ENCODE measurements at places on chromosomes 1 and 21.

GRCh38 chr1:119679223-119679622, 31.2 kb upstream of the ZNF697 start:
- no peak for DNase-seq

GRCh38 chr21:37393030-37393429, 26.5 kb downstream of the DYRK1A start:
- no peak for DNase-seq

DNA sequence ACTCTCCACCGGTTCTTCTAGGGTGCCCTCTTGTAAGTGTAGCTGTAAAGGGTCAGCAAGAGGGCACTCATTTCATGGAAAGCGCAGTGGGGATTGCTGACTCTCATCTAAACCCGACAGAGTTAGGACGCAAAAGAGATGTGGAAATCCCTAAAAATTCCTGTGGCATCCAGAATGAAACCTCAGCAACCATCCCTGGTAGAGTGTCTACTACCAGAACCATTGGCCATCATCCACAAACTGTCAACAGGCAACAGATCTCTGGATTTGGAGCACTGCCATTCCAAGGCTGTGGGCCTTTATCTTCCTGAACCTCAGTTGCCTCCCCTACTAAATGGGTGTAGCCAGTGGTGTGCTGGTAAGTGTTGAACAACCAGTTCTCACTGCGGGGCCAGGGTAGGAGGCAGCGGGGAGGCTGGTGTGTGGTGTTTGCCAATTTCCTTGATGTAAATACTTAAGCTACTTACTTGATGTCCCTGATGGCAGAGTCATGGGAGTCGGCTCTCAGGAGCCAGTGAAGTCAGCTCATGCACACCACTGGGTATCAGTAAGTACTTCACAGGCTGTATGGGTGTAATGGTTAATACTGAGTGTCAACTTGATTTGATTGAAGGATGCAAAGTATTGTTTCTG, 195.8 kb downstream of the KAZN start:
- DNase-seq = no peak

- DNase-seq = peak; percentile 37
These were observed 1.6 kb downstream of the KCNE1 start for GRCh38 chr21:34510148-34511142.

GRCh38 chr1:64039390-64039926, 164.0 kb upstream of the UBE2U start:
- DNase-seq = no peak

DNA sequence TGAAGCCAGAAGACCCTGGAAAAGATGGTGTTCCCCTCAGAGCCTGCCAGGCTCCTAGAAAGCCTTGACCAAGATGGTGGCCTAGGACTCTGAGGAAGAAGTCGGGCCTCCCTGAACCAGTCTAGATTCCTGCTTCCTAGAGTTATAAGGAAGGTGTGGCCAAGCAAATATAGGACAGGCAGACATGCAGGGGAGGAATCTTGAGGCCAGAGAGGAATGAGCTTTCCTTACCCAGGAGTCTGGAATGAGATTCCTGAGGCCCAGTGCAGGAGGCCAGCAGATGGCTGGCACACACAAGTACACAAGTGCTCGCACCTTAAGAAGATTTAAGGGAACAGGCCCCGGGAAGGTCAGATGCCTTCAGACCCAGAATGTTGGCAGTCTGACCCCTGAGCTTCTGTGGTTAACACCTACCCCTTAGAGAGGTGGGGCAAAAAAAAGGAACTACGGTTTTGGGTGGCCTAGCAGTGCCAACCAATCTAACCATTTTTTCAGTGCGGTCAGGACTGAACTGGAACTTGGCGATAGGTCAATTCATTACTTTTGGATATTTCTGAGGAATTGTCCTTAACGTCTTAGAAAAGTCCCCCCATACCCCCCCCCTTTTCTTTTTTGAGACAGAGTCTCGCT, 73.3 kb downstream of the MDM4 start:
- DNase-seq = no peak

- DNase-seq = no peak
These were observed 264.3 kb downstream of the PTPRU start for GRCh38 chr1:29500651-29501050.

DNA sequence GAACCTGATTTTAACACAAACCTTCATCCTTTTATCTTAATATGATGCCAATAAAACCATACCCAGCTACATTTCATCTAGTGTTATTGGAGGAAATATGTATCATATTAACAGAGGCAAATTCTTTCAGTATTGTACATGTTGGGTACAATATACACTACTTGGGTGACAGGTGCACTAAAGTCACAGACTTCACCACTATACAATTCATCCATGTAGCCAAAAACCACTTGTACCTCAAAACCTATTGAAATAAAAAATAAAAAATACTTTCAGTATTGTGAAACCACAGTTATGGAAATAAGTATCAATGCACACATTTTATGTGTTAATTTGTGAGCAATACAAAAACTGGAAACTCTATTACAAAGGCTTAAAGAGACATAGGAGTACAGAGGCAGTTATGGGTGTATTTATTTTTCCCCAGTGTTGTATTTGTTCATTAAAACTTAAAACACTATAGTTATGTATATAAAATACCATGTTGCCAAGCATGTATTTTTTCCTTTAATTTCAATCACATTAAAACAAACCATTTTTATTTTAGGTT, 25.1 kb upstream of the GPR88 start:
- no peak for DNase-seq

DNA sequence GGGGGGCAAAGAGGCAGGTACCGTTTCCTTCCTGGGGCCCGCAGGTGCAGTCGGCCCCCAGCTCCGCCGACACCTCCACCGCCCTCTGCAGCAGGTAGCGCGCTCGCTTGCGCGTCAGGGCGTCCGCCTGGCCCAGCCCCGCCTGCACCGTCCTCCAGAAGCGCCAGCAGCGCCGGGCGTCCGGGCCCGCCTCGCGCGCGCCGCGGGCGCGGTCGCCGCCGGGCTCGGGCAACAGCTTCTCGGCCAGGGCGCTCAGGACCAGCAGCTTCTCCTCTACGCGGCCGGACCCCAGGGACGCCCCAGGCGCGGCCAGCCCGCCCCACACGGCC, 863 bp downstream of the TARBP1 start:
- DNase-seq = peak; percentile 53

- DNase-seq = no peak
These were observed 6.4 kb downstream of the MAP3K6 start for GRCh38 chr1:27360159-27361043.

- DNase-seq = no peak
These were observed 22.1 kb downstream of the PTPRF start for GRCh38 chr1:43552813-43553212.

DNA sequence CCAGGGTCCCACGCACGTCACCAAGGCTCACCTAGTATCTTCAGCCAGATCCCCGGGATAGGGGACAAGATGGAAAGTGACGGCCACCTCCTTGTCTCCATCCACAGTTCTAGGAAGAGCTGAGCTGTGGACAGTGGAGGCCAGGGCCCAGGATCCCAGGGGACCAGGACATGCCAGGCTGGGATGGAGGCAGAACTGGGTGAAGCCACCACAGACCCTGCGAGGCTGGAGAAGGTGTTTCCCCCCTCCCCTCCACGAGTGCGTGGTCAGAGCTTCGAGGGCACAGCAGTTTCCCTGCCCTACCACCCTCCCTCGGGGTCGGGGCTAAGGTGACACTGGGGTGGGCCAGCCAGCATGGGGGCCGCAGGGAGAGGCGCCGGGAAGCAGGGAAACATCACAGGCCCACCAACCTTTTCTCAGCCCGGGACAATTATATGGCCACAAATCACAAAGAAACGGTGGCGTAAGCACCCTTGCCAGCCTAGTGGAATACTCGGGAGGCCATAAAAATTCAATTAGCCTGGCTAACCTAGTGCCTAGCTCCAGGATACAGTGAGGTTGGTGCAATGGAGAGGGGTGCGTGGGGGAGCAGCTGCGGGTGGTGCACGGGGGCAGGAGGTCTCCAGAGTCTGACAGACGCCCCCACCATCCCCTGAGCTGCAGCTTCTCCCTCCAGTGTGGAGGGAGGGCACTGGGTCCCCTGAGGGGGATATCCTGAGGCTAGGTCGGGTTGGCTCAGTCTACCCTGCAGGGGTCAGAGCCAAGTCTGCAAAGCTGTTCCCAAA, 13.4 kb downstream of the DRAXIN start:
- DNase-seq = no peak

DNA sequence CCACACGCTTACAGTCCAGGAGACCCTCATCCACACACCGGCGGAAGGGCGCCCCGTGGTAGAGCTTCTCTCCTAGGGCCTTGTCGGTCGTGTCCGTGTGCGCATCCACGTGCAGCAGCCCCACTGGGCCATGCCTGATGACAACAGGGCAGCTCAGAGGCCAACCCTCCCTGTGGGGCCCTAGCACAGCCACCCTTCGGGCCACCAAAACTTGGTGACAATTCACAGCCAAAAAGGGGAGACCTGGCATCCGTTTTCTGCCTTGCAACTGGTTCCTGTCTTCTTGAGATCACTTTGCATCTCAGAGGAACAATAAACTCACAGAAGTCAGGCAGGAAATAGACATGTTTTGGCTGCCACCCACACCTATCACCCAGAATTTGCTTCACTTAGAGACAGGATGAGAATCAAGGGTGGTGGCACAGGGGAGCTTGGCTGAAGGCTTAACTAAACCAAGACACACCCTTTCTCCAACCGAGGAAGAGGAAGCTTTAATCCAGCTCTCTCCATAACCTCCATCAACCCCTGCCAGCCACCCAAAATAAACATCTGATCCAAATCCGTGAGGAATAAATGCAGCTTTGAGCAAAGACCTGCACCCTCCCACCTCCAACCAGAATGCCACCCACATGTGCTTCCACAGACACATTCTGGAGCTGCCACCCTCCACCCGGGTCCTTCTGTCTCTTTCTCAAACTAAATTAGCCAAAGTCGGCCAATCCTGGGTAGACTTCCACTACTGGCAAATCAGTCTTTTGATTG, 5.7 kb downstream of the AGMAT start:
- DNase-seq = no peak

DNA sequence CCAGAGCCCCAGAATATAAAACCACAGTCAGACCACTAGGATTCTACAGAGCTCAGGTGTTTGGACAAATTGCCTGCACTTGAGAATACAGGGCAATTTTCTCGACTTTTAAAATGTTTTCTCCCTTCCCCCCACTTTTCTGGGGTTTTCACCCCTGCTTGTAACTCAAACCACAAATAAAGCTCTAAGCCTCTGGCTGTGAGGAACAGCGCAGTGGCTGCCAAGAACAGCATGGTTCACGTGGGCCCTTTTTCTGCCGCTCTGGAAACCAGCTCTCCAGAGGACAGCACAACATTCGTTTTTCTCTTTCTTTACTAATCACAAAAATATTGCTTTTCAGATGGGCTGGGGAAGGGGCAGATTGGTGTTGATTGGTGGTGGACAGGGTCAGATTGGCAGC, 102.2 kb upstream of the JUN start:
- DNase-seq = no peak

GRCh38 chr21:25054689-25055088, 552.6 kb downstream of the MRPL39 start:
- no peak for DNase-seq

DNA sequence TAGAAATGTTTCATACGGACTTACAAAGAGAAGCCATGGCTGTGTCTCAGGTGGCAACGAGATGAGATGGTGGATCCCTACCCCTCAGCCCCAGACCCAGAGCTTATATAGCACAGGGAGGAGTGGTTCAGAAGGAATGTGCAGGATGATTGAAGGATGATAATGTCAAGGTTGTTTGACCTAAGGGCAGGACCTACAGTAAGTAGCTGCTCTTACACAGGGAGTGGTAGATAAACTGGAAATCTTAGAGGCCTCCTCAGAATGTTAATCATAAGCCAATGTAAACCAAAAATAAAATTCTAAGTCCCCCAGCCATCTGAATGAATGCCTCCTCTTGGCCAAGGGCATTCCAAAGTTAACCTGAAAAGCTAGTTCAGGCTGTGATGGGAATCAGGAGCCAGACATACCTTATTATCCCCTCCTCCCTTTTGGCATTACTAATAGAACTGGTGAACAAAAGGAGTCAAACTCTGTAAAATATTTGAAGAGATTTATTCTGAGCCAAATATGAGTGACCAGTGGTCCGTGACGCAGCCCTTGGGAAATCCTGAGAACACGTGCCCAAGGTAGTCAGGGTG, 45.8 kb upstream of the PDE9A start:
- DNase-seq = no peak

DNA sequence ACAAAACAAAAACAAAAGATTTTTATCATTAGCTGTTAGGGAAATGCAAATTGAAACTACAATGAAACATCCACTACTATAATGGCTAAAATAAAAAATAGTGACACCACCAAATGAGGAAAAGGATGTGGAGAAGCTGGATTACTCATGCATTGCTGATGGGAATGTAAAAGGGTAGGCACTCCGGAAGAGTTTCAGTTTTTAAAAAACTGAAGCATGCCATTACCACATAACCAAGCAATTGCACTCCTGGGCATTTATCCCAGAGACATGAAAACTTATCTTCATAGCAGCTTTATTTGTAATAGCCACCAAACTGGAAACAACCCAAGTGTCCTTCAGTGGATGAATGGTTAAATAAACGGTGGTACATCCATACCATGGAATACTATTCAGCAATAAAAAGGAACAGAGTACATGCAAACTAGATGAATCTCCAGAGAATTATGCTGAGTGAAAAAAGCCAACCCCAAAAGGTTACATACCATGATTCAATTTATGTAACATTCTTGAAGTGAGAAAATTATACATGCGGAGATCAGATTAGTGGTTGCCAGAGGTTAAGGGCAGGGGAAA, 14.5 kb upstream of the CFAP298 start:
- no peak for DNase-seq

DNA sequence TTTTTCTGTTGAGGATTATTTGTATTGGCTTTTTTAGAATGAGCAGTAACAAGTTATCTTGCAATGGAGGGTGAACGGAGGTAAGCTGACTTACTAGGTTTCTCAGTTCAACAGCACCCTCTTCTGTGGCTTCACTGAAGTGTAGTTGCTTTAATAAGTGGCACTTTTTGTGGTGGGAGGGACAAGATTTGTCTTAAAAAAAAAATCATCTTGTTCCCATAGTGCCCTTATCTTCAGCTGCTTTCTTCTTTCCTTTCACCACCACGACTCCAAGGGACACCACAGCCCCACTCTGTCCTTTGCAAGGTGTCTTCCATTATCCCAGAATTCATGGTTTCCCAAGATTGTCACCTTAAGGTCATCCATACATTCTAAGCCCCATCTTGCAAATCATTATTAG, 92.9 kb downstream of the PIGK start:
- DNase-seq = no peak

GRCh38 chr1:205348554-205349487, 7.9 kb downstream of the KLHDC8A start:
- DNase-seq = no peak

DNA sequence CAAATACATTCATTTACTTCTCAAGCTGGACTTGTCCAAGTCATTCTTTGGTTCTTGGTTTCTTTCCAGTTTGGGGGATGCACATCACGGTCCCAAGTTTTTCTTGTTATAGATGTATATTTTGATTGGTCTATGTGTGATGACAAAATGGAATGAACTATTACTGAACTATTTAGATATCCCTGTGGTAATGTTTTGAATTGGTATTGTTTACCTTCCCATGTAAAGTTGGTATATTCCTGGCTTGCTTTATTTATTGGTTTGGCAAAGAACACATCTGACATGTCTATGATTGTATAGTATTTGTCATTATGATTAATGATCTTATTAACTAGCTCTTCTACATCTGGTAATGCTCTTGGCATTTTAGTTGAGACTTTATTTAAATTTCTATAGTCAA, 22.4 kb upstream of the ZNF692 start:
- DNase-seq = no peak

GRCh38 chr1:212401042-212401441, 13.6 kb downstream of the PACC1 start:
- DNase-seq = no peak

Measured in stimulated activated CD8-positive, alpha-beta memory T cell treated with anti-CD3 and anti-CD28 coated beads, Interleukin-15, amount 100 ng/mL, for 48 hours (primary cell).